ENCODE measurements at places on chromosomes 7 and 10.

GRCh38 chr10:114374053-114374791, 30.1 kb downstream of the AFAP1L2 start:
- peak; percentile 89 for DNase-seq

DNA sequence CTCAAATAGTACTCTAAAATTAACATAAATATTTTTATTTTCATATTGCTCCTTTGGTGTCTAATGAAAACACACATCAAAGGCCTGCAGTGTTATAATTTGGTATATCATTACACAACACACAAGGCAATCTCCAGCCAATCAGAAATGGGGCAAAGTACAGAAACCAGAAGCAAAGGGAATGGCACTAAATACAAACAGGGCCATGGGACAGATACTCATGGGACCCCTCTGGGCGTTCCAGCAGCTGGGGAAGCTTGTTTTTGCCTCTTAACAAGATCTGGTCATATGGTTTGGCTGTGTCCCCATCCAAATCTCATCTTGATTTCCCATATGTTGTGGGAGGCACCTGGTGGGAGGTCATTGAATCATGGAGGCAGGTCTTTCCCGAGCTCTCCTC, 551.8 kb upstream of the NRP1 start:
- no peak for DNase-seq

GRCh38 chr7:139702811-139703486, 74.8 kb downstream of the HIPK2 start:
- DNase-seq = peak; percentile 54

DNA sequence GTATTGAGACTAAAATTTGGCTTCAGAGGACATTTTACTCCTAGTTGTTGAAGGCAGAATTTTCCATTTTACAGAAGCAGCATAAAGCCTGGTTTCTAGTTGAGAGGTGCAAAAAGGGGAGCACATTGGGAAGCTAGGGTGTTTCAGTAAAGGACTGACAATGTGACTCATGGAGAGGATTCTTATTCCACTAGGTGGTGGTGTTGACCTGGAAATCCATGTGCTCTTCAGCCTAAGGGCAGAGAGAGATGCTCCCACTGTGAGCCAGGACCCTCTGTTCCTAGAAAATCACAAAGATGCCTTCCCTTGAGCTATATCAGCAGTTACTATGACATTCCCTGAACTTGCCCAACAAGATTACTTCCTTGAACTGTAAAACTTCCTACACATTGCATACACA, 687.8 kb downstream of the IPMK start:
- peak; percentile 3 for DNase-seq

DNA sequence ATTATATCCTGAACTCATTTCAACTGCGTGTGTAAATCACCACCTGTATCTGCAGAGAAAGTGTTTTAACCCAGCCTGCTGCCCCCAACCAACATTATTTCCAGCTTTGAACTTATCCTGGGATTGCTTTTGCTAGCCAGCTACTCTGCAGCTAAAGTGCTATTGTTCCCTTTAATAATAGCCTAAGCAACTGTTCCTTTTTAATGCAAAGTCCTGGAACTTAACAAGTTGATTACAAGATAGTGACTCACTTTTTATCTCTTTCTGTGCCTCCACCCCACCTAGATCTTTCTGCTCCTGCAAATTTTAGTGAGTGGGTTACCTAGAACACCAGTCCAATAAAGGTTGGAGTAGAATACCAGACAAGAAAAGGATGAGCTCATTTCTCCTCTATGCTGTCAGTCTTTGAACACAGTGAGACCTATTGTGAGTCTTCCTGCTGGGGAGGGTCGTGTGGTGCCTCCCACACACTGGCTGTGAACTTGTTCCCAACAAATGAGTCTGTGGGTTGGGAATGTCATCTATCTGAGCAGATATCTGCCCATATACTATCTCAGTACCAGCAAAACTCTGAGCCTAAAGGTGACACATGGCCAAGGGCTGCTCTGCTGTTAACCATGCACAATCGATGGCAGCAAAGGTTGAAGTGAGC, 137.7 kb downstream of the FAM204A start:
- no peak for DNase-seq

DNA sequence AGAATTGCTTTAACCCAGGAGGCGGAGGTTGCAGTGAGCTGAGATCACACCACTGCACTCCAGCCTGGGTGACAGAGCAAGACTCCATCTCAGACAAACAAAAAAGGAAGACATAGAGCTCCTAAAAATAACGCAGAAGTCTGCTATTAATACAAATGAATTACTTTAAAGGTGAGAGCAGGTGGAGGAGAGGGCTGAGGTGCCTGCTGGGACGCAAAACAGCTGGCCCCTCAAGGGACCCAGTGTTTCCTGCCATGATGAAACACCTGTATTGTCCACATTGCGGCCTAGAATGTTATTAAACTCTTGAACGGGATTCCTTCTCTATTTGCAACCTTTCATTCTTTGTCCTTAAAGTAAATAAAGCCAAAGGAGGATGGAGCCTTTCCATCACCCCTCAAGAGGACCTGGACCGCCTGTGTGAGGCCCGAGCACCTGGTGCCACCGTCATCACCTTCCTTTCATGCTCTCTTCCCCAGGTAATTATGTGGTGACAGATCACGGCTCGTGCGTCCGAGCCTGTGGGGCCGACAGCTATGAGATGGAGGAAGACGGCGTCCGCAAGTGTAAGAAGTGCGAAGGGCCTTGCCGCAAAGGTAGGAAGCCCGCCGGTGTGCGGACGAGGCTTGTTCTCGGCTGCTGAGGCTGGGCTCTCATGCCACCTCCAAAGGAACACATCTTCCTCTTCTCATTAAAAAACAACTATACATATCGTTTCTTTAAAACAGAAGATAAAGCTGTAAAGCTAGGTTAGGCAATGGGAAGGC, 136.7 kb downstream of the EGFR start:
- no peak for DNase-seq

DNA sequence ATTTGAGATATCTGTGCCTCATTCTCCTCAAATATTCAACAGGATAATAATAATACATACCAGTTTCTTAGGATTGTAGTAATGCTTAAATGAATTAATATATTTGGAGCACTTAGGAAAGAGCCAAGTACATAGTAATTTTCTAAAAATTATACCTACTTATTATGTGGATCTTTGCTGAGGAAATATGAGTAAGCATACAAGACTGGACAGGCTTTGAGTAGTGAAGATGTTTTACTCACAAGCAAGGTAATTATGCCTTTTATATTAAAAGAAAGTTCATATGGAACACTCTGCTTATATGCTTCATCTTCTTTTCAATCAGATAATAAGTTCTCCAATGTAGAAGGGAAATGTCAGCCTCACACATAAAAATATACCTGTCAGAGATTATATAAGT, 337.5 kb upstream of the KAT6B start:
- no peak for DNase-seq

DNA sequence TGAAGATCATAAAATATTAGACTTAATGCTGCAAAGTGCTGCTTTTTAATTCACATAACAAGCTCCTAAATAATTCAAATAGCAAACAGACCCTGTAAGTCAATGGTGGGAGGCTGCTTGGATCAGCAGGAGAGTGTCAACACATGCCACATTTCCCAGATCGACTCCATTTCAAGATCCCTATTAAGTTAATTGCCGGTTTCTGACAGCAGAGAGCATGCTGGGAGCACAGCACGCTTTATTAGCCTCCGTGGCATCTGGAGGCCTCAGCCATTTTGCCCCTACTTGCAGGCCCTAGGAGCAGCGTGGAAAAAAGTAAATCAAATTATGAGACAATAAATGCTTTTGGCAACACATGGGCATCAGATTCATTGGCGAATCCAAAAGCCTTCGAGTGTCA, 201.0 kb downstream of the EMX2 start:
- no peak for DNase-seq

DNA sequence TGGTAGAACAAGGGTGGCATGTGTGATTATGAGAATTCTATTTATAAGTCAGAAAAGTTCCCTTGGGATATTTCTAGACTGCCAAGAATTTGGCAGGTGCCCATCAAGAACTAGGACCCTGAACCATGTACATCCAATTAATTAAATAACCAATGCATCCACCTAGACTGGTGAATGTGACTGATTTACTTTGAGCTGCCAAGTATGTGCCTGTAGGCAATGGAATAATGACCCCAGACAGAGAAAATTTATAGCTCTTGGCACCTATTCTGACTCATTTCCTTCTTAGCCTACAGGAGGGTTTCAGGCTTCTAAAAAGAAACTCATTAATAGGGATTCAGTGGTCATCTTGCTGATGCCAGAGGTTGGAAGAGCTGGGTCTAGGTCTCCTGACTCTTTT, 54.9 kb downstream of the KCNH2 start:
- DNase-seq = peak; percentile 39

DNA sequence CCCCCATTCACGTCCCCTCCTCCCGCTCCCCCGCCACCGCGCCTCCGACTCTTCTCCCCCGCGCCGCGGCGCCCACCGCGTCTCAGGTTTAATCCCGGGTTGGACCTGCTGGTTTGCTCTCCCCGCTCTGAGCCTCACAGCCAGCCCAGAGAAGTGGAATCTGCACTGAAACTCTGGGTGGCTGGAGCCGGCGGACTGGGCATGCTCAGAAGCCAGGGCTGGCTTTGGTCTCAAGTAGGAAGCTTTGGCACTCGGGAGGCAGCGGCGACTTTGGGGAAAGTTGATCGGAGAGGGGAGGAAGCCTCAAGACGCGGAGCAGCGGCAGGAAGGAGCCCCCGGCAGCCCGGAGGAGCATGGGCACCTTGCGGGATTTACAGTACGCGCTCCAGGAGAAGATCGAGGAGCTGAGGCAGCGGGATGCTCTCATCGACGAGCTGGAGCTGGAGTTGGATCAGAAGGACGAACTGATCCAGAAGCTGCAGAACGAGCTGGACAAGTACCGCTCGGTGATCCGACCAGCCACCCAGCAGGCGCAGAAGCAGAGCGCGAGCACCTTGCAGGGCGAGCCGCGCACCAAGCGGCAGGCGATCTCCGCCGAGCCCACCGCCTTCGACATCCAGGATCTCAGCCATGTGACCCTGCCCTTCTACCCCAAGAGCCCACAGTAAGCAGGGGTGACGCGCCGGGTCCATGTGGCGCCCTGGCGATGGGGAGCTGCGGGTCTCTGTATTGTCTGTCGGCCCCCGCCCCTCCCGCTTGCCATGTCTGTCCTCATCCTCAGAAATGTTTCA, at the start of gene PRKG1:
Gene PRKG1, plus strand, starts transcription at position 250 of the 791 bp plus-strand sequence.
- DNase-seq = peak; percentile 84

- DNase-seq = no peak
Observed at GRCh38 chr7:142802301-142802700, 31.5 kb downstream of the PRSS2 start.

- no peak for DNase-seq
Observed at GRCh38 chr7:5255832-5256231, 26.9 kb upstream of the SLC29A4 start.

GRCh38 chr10:82742478-82742877, 867.5 kb downstream of the NRG3 start:
- peak; percentile 11 for DNase-seq

DNA sequence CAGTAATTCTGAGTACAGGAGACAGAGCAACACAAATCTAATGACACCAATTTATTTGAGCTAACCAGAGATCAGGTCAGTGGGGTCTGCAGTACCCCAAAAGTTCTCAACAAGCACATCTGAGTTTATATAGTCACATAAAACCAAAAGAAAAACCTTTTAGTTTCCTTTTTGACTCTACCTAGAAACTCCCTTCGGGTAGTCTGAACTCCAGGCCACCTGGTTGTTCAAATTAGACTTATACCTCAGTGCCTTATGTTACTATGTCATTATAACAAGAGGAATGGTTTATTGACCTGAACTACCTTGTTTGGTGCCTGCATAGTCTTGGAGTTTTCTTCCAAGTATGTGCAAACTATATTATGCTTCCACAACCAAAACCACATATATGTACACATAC, 14.6 kb downstream of the ZCWPW1 start:
- no peak for DNase-seq

- no peak for DNase-seq
Observed at GRCh38 chr10:118729200-118729599, 25.6 kb downstream of the CACUL1 start.

DNA sequence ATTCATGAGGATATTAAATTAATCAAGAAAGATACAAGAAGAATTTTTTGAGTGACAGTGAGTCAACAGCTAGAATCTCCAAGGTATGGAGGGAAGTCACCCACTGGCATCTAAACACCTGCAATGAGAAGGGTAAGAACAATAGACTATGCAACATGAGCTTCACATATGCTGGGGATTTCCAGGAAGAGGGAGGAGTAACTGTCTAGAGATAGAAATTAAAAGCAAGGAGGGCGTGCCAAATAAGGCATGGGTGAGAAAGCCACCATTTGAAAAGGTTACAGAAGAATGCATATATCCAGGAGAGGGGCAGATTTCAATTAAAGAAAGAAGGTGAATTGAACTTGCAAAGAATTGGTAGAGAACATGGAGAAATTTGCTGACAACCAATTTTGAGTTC, 365.7 kb downstream of the GPR37 start:
- DNase-seq = no peak

- no peak for DNase-seq
Observed at GRCh38 chr7:99311702-99312101, 14.0 kb upstream of the ARPC1A start.

DNA sequence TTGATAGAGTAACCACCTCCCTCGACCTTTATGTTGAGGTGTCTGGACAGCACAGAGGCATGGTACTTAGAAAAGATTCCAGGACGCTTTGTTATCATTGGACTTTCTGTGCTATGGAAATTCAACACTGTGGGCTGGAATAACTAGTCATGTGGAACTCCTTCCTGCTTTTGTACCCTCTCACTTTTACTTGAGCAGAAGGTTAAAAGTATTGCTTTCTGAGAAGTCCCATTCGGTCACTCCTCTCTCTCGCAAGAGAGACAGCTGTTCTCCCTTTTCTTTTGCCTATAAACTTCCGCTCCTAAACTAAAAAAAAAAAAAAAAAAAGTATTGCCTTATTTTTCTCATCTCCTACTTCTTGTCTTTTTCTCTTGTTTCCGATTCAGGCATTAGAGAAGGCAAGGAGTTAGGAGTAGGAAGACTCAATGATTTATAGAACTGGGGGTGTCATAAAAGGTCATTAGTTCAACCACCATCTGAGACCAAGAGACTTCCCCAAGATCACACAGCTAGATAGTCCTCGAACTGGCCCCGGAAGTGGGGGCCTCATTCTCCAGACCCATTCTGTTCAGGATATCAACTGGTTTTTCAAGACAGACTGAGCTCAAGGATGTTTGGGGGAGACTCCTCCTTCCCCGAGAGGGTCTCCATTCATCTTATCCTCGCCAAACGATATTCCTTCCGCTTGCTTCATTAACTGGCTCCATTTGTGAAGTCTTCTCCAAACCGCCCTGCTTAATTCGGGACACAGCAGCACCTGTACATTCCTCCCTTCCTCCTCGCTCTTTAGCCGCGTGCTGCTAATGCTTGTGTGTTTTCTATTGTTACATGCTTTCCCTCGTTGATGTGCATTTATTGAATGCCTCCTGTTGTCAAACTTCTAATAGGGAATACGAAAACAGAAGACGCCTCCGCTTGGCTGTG, 995 bp upstream of the INPP5F start:
- peak; percentile 49 for DNase-seq

Data from fibroblast of lung (primary cell).